ENCODE measurements at places on chromosomes 3 and 15.

DNA sequence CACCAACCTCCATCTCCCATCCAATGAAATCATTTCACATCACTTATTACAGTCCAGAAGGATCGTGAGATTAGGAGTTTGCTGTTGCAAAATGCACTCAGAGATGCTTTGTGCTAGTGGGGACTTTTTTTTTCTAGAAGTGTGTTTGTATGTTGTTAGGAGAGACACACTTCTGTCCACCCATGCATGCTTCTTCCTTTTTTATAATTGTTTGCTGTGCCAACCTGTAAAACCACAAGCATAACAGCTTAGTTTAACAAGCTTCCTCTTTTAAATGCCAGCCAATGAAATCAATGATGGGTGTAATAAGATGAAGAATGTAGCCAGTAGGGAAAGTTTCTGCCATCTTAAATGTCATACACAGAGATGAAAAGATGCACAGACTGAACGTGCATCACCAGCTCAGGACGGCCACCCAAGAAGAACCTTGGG, 305.6 kb upstream of the STT3B start:
- no peak for DNase-seq

DNA sequence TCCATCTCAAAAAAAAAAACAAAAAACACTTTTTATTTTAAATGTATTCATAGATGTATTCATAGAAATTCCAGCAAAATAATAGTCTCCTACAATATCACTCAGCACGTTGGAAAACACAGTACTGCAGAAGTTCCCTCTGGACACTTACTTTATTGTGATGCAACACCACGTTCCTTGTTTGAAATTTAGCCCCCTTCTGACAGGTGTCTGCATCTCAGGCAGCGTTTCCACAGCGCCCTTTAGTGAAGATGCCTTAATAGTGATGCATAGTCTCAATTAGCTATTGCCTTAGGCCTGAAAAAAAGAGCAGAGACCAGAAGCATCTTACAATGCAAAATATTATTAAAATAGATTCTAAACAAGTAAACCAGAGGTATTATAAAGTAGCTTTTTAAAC, 20.3 kb downstream of the IL12A start:
- DNase-seq = no peak

- DNase-seq = no peak
These were observed 2.0 kb downstream of the BHLHE40 start for GRCh38 chr3:4981294-4981664.

DNA sequence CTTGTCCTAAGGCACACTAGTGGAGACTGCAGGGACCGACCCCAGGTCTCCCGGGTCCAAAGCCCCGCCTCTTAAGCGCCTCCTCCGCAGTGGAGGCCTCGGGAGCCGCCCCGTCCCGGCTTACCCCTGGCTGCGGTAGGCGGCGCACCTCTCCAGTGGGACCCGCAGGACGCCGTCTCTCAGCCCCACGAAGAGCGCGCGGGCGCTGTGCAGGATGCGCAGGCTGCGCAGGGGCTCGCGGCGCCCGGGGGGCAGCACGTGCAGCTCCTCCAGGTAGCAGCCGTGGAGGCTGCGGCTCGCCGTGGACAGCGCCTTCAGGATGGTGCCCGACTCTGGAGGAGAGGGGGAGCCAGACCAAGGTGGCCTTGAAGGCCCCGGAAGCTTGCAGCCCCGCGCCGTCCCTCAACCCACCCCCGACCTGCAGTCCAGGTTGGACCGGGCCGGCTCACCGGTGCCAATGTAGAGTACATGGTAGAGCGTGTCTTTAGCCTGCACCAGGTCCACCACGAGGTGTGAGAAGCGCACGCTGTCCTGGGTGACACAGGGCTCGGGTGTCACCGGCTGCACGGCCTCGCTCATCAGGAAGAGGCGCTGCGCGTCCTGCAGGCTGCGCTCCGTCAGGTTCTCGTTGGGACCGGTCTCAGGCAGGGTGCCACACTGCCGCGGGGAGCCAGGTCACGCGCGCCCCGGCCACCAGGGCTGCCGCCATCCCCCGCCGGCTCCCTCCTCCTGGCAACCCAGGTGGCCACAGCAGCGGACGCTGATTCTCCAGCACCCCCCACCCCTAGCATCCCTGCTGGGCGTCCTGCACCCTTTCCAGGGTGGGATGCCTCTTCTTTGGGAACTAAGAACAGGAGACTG, 105.5 kb downstream of the SEMA5B start:
- no peak for DNase-seq

DNA sequence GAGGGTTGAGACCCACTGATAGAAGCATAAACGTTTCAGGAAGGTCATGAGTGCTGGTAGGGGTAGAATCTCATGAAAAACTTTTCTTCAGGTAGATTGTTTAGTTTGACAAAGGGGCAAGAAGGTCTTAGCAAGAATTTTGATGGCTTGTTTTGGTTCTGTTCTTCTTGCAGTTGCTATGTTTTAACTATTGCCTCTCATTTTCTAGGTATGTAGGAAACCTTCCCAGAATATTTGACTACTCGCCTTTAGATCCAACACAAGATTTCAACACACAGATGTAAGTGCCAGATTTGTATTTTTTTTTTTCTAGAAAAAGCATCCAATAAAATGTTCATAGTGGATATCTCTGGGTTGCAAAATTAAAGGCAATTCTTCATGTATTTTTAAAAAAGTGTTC, 77.1 kb downstream of the USP13 start:
- DNase-seq = no peak

- no peak for DNase-seq
These were observed 7.2 kb upstream of the DYNC1LI1 start for GRCh38 chr3:32577581-32578556.

DNA sequence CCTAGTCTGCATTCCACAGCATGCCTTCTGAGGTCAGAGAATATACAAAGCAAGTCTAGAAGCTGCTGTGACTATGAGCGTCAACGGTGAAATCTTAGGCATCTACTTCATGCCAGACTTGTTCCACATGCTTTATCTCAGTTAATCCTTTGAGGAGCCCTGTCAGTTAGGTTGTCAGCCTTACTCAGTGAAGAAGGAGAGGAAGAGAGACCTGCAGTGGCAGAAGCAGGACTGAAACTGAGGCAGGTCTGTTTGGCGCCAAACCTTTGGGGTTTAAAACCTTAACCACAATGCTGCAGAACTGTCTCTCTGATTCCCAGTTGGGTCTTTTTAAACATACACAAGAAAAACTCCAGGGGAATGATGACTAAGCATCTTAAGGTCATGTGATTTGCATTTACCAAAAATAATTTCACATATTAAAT, 139.0 kb upstream of the LIPC start:
- DNase-seq = no peak

DNA sequence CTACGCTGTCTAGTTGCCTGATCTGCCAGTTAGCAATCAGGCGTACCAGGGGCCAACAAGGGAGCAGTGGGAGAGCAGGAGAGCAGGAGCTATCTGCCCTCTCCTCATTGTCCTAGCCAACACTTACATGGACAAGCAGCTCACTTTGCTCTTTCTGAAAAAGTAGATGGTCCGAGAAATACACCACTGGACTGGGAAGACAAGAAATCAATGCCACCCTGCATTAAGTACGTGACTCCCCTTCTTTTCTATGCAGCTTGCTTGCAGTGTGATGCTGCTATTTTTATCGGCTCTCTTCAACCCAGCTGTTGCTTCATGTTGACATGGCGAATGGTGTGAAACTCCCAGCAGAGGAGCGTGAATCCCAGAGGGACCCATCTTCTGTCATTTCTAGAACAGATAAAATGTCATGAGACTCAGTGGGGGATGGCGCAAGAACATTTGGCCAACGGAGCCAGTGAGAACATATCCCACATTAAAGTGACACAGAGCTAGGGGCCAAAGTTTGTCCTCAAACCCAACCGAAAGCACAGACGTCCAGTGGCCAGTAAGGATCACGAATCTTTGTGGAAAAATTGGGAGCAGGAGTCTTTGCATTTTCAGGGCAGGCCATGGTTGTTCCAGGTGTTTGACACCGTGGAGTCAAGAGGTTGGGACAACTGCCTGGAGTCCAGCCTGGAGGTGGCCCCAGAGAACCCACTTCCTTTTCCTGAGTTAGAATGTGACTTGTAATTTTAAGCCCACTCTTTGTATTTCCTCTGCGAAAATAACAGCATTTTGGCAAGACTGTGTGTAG, 53.7 kb upstream of the MEF2A start:
- DNase-seq = no peak

DNA sequence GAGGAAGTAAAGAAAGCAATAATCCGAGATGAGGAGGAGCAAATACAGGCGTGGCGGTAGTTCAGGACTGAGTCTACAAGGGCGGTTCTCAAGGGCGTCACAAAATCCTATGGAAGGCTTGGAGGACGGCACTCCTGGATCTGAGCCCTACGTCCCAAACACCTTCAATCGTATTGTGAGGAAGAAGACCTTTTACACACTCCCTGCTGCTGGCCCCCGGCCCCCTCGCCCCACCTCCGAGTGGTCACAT, 747 bp downstream of the PLD1 start:
- no peak for DNase-seq

- DNase-seq = no peak
These were observed 12.5 kb downstream of the PML start for GRCh38 chr15:74006774-74007639.

DNA sequence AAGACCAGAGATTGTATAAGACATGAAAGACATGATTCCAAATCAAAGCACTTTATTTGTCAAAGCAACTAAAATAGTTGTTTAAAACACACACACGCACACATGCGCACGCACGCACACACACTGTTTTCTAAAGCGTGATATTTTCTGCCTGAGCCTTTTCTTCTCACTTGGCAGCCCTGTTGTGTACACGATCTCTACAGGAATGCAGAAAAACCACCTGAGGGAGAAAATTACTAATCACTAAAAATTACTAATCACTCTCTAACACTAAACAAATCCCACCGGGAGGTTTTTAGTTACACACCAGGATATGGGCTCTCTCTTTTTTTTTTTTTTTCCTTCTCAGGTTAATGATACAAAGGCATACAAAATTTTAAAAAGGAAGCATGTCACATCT, 160.1 kb upstream of the ATP11B start:
- DNase-seq = no peak

DNA sequence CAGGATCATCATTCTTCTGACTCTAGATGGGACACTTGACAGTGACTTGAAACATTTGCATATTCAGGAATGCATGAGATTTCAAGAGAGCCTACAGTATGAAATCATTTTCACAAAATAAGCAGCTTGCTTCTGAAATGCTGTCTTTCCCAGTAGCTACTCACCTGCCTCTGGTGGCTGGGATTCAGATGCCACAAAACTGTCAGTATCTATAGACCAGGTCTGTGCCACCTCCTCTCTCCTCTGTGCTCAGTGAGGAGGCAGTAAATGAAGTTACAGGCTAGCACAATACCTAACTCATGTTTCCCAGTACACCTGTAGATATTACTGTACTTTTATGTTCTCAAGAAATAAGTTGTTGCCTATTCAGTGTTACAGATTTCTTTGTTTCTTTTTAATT, 64.3 kb downstream of the HMG20A start:
- DNase-seq = no peak

GRCh38 chr3:152084441-152085158, 184.1 kb upstream of the MBNL1 start:
- no peak for DNase-seq

DNA sequence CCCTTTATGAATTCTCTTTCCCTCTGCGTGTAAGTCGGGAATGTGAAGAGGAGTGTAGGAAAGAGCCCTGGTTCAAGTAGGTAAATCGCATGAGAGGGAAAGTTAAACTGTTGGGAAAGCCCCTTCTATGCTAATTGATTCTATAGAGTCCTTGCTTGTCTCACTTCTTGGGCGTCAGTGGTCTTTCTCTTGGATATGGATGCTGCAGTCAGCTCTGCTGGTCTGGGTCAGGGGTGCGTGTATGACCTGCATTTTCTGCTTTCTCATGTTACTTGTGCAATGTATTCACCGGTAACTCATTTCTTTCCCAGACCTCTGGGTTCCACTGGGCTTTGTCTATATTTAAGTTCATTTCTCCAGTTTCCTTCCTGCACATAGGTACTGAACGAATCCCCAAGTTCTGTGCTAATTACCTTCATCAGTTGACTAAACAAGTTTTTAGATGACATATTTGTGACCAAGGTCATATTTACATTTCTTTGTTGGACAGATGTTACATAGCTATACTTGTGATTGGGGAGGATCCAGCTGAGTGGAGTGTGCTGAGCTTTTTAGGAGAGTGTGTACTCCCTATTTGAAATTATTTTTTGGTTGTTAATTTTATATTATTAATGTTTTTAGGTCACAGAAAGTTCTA, 1.4 kb downstream of the SETD5 start:
- no peak for DNase-seq

GRCh38 chr3:163315786-163316185, 1762.5 kb downstream of the SI start:
- no peak for DNase-seq

DNA sequence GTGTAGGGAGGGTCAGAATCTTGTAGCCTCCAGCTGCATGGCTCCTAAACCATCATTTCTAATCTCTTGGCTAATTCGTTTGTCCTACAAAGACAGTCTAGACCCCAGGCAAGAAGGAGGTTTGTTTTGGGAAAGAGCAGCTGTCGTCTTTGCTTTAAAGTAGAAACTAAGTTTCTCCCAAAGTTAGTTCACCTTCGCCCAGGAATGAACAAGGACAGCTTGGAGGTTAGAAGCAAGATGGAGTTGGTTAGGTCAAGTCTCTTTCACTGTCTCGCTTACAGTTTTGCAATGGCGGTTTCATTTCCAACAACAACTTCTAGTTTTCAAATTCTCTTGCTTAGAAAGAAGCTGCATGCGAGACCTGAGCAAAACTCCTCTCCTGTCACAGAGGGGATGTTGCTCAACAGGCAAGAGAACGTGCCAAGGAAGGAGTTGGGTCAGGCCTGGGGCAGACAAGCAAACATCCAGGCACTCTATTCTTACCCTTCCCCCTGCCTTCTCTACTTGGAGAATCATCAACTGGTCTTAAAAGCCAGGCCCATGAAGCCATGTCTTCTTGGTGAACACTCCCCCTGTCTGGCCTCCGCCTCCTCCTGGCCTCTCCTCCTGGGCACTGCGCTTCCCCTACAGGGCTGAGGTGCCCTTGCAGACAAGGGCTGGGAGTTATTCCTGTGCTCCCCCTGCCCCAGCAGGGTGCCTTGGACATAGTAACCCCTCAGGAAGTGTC, 57.6 kb downstream of the TMEM44 start:
- DNase-seq = no peak
